Pancreas (tissue), 10 donors: ENCODE measurements at places on chromosomes 5 and 9.

- DNase-seq: no peak
These were observed 481.4 kb downstream of the AGTPBP1 start for GRCh38 chr9:85260275-85260845.

GRCh38 chr5:96144289-96144688 is 182.6 kb upstream of the ELL2 start:
- DNase-seq: no peak

DNA sequence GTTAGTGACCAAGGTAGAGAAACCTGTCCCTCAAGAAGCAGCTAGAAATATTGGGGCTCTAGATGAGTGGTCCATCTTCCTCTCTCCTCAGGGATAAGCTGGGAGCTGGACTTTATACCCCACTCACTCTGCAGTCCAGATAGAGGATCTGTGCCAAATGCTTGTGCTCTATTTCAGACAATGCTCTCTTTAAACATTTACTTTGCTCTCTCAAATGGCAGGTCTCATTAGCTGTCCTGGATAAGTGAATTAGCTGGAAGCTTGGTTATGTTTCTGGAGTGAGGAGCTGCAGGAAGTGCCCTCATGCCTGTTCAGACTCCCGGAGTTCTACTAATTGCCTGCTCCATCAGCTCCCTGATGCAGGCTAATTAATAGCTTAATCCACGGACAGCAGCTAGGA is 151.1 kb upstream of the CCDC152 start:
- DNase-seq: no peak

GRCh38 chr5:172423379-172424110 is 30.8 kb downstream of the SH3PXD2B start:
- DNase-seq: no peak

DNA sequence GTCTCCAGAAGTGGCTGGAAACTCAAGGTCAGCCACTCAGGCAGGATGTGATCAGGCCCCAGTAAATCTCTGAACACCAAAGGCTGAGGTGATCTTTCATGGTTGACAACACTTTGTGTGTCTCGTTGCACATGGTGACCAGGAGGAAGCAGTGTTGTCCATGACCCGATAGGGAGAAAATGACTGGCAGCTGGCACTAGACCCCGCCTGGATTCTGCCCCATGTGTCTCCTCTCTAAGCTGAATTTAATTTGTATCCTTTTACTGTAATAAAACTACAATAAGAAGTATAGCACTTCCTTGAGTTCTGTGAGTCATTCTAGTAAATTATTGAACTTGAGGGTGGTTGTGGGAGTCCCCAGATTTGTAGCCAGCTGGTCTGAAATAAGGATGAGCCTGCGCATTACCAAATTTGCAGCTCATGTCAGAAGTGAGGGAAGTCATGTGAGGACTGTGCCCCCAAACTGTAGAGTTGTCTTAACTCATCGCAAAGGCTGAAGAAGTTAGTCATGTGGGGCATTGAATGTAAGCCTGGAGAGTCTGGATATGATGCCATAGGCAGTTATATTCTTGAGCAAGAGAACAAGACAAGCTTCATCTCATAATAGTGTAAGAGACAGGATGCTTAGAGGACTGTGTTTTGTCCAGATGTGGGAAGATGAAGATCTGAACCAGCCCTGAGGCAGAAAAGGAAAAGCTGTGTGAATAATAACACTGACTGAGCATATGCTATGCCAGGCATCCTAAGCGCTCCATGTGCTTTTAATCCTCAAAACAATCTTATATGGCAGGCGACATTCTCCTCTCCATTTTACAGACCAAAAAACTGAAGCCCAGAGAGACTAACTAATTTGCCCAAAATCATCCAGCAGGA is 55.9 kb downstream of the TMEM215 start:
- DNase-seq: no peak

- no peak for DNase-seq
These were observed 42.4 kb downstream of the MARCHF11 start for GRCh38 chr5:16137177-16137576.

DNA sequence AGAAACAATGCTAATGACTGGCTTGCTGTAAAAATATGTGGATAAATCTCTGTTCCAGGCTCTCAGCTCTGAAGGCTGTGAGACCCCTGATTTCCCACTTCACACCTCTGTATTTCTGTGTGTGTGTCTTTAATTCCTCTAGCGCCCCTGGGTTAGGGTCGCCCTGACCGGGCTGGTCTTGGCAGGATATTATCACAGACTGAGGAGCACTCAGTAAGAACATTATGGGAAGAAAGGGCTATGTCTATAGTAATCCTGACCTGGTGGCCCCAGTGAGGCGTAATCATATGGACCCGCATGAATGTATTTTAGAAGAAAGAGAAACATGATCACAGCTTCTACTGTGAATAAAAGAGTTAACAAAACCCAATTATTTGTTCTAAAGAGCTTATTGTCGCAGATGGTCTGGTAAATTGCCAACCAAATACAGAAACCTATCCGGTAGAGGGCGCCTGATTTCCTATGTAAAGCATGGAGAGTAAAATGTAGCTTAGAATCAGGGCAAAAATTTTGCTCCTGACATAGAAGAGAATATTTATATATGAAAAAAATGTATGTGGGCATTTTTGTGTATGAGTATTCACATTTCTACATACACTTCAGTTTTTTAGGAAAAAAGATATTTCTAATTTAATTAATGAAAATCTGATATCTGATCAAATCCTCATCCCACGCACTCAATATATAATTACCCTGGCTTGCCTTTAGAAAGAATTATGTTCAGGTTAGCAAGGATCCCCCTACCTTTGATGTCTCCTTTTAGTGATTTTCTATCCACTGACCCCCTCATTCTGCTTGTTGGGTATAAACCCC is 5.8 kb upstream of the IFNA1 start:
- no peak for DNase-seq
